Stimulated activated CD4-positive, alpha-beta T cell treated with anti-CD3 and anti-CD28 coated beads, Interleukin-1b, Interleukin-23, amount 100 ng/mL, for 24 hours (primary cell): ENCODE measurements at places on chromosomes 6 and 20.

DNA sequence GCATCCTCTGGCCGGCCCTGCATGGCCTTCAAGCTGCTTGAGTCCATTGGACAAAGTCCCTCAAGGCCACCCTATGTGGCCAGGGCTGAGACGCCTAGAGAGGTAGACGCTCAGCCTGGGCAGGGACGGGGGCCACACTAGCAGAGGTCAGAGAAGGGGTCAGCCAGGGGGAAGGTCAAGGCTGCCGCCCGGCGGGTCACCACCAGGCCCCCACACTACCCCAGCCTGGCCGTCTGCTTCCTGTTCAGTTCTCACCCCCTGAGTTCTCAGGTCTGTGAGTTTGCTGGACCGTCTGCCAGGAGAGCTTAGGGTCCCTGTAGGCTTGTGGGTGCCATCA lies 37.3 kb downstream of the NTSR1 start:
- DNase-seq, result no peak

- DNase-seq, result no peak
Measured at GRCh38 chr6:167907837-167908681, 81.3 kb downstream of the AFDN start.

- DNase-seq, result no peak
Measured at GRCh38 chr6:102197211-102197610, 803.7 kb downstream of the GRIK2 start.

DNA sequence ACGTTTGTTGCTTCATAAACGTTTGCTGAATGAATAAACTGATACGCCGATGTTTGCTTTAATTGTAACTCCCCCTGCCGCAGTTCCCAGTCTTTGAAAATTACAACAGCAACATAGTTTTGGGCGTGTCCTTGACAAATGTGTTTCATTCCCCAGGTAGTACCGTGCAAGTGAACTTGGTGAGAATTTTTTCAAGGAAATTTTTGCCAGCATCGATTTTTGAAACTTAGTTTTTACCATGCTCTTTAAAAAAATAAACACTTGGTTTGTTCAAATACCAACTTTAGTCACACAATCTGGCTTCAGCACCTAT lies 60.1 kb downstream of the FAM217A start:
- DNase-seq, result no peak

DNA sequence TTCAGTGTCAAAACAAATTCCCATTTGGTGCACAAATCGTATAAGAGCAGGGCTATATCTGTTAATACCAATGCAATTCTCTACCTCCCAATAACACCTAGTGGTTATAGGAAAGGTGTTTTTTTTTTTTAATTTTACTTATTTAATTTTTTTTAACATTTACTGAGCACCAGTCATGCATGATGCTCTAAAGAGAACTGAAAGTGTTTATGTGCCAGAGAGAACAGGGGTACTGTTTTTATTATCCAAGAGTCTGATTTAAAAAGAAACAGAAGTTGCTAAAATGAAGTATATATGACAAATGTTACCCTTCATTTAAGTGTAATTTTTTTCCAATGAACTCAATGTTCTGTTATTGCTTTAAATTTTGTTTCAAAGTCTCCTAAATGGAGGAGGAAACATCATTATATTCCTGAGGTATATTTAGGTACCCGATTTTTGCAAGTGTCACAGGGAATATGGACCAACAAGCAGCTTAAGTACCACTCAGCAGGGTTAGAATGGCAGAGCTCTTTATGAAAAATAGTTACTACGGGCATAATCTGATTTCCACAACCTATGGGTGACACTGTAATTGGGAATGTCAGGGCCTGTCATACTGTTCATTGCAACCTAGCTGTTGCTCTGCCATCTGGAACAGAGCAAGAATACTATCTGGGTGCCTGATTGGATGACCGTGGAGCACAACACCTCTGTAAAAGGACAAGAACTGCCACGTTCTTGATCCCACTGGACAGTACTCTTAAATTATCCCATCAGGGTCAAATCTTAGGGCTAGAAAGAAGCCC lies 195.4 kb downstream of the KHDRBS2 start:
- no peak for DNase-seq
